ENCODE measurements at places on chromosomes 3 and 15.

GRCh38 chr3:36227980-36228379 lies 152.3 kb upstream of the STAC start:
- DNase-seq, result no peak

- DNase-seq, result no peak
Observed at GRCh38 chr3:38154625-38155255, 10.6 kb upstream of the OXSR1 start.

DNA sequence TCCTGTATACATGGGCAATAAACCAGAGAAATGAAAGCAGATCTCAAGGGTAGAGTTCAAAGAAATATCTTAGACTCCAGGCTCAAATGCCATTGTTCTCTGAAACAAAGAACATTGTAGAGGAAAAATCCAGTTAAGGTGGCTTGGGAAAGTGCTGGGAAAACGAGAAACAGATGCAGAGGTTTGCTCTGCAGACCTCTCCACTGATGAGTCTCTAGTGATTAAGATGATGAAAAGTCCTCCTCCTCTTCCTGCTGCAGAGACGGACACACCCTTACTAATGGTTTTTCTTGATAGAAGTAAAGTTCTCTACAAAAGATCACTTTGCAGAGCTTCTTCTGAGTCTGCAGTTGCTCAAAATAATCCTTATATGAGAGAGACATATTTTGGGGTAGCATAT lies 264.7 kb downstream of the GABRG3 start:
- no peak for DNase-seq

DNA sequence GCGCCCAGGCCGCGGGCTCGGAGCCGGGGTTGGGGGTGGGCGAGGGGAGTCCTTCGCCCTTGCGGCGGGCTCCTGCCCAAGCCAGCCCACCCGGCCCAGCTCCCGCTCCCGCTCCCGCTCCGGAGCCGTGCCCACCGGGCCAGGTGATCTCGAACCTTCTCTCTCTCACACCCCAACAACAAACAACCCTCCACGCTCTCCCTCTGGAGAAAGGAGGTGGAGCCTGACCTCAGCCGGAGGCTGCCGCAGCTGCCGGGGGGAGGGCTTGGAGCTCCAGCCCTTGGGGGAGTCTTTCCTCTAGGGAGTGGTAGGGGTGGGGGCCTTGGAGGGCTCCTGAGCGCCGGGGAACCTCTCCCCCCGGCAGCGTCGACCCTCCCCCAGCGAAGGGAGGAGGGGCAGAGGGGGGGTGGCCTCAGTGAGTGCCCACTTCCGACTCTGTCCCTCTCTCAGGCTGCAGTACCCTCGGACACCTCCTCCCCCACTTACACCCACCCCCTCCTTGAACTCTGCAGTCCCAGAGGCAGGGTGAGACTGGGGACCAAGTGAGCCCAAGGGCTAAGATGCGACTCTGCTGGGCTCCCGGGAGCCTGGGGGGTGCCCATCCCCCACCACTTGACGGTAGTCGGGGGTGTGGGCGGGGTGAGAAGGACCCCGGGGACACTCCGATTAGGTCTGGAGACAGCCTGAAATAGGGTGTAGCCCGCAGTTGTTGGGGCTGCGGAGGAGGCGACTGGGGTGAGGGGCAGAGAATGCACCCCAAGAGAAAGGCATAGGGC lies 4.4 kb upstream of the BAHD1 start:
- DNase-seq, result peak; percentile 53

DNA sequence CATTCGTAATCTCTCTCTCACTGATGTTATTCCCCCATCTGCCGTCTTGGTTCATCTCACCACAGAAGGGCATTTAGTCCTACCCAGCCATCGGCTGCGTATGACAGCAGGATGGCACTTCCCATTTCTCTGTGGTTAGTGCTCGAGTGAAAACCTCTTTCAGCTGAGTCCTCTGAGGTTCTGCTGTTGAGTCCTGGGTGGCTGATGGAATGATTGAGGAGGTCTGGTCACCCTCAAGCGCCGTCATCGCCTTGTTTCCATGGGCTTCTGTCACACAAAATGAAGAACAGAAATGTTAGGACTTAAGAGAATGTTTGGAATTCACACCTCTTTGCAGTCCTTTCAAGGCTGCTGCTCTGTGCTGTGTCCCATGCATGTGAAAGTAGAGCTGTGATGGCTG lies 9.4 kb upstream of the SACM1L start:
- DNase-seq, result no peak

DNA sequence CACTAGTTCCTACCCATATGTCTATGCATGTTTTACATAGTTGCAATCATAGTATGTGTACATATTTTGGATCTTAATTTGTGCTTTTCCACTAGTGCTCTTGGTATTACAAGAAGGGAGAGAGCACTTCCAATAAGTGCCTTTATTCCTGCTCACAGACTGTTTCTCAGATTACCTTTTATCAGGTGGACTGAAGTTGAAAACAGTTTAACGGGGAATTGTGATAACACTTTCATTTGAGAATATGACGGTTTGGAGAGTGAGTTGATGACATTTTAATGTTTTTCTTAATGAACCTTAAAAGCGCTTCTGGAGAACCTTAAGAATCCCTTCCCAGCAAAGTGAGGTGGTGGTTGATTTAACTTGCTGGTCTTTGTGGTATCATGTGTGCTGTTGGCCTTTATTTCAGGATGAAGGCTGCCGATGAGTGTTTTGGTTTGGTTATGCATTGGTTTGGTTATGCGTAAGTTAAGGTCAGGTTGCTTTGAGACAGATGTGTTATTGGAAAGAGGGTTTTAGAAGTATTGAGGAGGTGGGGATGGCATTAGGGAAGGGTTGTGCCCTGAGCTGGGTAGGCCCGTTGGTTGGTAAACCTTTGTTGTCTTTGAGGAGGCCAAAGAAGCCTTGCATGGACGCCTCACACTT lies 2.8 kb downstream of the EDEM1 start:
- no peak for DNase-seq
